ENCODE measurements at places on chromosomes 2 and 18. TPM values are rescaled to one million over a fixed set of nuclear protein-coding genes. Genes with fewer than 3 reads are reported as not detected.

- DNase-seq: no peak
These were observed 70.6 kb downstream of the COPS8 start for GRCh38 chr2:237156031-237156856.

DNA sequence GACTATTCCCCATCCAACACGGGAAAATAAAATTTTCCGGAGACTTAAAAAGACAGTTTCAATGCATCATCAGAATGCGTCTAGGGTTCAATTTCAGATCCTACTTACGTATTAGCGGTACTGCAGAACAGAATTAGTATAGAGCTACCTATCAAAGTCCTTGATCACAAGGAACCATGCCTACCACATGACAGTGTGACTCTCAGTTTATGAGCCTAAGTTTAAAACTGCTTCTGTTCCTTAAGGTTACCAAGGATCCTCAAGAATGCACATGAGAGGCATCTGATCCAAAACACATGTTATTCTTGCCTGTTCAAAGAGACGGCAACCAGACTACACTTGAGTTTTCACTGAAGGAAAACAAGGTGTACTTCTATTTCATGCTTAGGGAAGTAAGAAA is 369.7 kb downstream of the EPHA4 start:
- no peak for DNase-seq

- no peak for DNase-seq
These were observed 123.3 kb upstream of the DCC start for GRCh38 chr18:52216666-52217065.

DNA sequence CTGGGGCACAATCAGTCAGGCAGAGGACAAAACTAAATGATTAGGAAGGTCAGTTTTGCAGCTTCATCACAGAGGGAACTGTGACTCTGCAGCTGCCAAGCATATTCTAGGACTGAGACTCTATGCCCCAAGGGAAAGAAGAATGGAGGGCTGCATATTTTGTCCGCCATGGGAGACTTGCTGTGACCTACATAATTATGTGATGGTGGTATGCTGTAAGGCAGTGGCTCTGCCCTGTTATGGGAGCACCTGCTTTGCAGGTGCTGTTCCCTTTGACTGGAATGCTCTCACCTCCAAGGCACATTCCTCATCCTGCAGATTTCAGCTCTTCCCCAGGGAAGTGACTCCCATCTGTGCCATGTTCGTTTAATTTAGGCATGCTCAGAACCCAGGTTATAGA is 261.9 kb upstream of the EPHA4 start:
- no peak for DNase-seq

DNA sequence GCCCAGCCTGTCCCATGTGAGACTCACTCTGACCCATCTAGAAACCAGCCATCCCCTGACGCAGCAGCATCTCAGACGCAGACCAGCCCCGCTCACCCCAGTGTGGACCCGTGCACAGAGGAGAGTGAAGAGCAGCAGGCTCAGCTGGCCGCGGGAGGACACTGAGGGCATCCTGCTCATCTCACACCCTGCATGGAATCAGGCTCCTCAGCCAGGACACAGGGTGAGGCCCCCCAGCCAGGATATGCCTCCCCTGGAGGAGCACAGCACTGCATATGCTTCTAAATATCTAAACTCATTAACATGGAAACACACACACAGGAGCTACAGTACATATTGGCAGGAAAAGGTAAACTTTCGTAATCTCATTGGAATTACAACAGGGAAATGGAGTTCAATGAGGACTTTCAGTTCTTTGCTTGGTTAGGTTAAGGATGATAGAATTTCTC is 34.4 kb downstream of the NEMP2 start:
- DNase-seq: no peak

DNA sequence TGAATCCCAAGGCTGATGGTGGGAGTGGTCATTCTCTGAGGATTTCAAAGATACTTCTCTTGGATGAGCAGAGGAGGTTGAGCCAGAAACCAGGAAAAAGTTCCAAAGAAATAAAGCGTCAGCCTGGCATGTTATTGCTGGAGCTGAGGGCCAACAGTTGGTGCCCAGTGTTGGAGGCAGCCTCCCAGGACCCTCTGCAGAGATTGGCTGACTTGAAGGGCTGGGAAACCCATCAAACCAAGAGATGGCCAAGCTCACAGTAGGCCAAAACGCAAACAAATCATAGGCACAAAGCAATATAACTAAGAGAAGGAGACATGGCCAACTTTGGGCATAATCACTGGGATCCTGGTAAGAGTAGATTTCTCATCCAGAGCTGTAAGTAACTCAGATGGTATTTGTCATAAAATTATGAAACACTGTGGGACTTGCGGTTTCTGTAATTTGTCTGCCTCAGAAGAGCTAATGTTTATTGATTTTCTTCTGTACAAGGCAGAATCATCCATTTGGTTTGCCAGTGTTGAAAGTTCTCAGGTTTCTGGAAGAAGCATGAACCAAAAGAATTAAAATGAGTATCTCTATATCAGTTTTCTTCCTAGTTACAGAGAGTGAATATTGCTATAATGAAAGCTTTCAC is 108.3 kb downstream of the ATL2 start:
- DNase-seq: no peak

GRCh38 chr2:42754021-42754775 is 9.7 kb downstream of the OXER1 start:
- DNase-seq: no peak

- DNase-seq: no peak
These were observed 141.4 kb upstream of the LTBP1 start for GRCh38 chr2:32805104-32806095.

DNA sequence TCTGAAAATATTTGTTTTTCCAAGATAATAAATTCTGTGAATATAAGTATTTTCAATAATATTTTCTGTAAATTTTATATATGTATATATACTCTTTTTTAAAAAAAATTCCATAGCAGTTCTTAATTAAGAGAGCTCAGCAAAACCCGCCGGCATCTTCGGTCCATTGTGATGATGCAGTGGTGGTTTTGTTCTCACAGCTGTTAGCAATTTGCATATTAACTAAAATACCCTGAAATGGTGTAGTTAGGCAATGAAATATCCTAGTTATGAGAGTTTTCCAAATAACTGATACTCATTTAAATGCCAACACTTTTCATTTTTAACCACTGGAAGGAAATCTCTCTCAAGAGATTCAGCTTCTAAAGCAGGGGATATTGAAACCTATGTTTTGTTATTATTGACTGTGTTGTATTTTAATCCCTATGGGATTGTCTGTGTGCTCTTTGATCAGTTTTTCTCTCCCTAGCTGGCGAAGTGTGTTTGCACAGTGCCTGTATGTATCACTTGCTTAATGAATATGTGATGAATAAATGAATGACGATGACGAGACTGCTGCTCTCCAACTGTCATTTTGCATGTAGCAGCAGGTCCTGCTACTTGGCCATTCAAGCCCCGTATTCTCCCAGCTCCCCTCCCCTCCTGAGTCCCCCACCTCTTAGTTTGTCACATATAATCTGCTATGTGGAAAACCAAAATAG is 42.4 kb downstream of the PSMG2 start:
- DNase-seq: no peak

DNA sequence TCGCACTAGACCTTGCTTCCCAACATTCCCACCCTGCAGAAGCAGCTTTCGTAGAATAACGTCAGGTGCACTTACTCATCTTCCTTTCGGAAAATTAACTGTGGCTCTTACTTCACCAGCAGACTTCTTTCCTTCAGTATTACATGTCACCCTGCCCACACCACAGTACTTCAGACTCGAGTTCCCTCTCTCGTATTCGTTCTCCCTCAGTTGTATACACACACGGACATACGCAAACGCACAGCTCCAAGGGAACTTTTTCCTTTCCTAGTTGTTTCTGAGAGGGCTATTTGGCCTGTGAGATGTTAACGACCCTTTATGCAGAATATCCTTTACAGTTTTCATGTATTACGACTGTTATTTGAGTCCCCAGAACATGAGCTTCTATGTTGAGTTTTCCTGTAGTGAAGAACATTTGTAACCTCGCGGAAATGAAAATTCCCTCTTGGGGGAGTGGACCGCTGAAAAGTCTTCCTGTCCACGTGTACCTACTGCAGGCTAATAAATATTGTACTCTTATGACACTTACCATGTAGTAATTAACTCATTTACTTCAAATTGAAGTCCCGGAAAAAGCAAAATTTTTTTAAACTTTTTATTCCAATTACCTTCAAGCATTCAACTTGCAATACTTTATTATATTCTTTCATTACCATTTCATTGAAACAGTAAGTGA is 908 bp downstream of the ERLEC1 start:
- DNase-seq: no peak

GRCh38 chr2:210410542-210410941 is 66.0 kb downstream of the LANCL1 start:
- no peak for DNase-seq

DNA sequence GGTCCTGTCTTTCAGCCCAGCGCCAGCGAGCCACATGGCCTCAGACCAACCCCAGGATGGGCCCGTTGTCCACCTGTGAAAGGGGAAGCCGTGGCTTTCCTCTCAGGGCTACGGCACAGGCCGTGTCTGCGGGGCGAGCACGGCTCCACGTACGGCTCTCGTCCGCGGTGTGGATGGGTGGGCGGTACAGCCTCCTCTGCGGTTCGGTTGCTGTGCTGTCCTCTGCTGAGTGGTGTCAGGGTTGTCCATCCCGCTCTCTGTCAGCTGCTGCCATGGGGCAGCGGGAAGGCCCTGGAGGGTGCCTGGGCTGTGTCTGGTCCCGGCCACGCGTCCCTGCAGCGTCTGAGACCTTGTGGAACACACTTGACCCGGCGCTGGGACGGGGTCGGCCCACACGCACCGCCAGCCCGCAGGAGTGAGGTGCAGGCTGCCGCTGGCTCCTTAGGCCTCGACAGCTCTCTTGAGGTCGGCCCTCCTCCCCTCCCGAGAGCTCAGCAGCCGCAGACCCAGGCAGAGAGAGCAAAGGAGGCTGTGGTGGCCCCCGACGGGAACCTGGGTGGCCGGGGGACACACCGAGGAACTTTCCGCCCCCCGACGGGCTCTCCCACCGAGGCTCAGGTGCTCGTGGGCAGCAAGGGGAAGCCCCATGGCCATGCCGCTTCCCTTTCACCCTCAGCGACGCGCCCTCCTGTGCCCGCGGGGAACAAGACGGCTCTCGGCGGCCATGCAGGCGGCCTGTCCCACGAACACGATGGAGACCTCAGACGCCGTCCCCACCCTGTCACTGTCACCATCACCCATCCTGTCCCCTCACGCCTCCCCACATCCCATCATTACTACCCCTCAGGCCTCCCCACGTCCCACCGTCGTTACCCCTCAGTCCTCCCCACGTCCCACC is 128.7 kb downstream of the NFATC1 start:
- no peak for DNase-seq

- DNase-seq: no peak
These were observed 136.2 kb upstream of the ARHGAP28 start for GRCh38 chr18:6593142-6593885.

- no peak for DNase-seq
These were observed 52.6 kb upstream of the GALNT13 start for GRCh38 chr2:153819074-153819473.

GRCh38 chr2:162928356-162928755 is 89.8 kb upstream of the KCNH7 start:
- no peak for DNase-seq

DNA sequence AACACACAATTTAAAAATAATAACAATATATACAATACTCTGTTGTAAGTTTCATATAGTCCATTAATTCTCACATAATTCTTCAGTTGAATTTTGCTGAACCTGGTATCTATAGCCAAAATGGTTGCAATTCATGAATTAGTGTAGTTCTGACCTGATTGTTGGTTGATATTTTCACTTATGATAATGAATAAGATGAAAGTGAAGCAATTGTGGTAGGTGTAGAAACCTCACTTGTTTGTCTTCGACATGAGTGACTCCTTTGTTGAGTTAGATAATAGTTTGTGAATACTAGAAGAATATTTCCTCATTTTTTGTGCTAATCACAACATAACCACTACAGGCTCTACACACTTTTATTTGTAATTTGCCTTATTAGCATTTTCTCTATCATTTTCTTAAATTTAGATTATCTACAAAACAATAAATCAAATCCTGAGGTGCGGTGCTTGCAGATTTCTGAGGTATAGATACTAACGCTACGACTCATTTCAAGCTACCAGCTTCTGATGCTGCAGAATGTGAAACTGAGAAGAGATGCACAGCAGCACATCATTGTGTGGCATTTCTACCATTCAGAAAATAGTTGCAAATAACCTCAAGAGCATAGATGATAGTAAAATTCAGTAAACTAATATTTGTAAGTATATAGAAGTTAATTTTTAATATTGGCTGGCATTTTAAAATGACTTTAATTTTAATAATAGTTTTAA is 117.9 kb downstream of the KCNH7 start:
- no peak for DNase-seq

GRCh38 chr18:24499814-24500213 is 39.4 kb downstream of the HRH4 start:
- no peak for DNase-seq

- DNase-seq: peak; percentile 7
These were observed 72.7 kb downstream of the NYAP2 start for GRCh38 chr2:225472161-225472560.

GRCh38 chr2:68458981-68459380 is 8.1 kb downstream of the FBXO48 start:
- DNase-seq: no peak

DNA sequence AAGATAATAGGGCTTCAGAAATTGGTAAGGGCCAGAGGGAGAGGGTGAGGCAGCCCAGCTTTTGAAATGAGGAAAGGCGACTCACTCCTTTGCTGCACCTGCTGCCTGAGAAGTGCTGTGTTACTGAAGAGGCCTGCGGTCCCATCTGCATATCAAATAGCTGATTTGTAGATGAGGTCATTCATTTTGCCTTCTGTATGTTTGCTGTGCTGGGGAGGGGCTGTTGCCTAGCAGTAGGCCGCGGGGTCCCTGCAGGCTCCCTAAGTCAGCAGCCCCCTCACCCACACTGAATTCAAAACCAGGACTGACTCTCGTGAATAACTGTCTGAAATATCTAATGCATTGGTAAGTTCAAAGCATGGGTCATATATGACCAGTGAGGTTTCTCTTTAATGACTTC is 377.2 kb downstream of the SOX11 start:
- DNase-seq: peak; percentile 32

GRCh38 chr18:79828258-79828657 is 30.5 kb downstream of the KCNG2 start:
- DNase-seq: no peak

- no peak for DNase-seq
These were observed 133.0 kb downstream of the MSH2 start for GRCh38 chr2:47535996-47536395.

The AGPS gene
- 49.6 TPM for total RNA-seq

The LHCGR gene
- not detected for total RNA-seq

The AQP4 gene
- total RNA-seq: 0.09 TPM

The PLA2R1 gene
- total RNA-seq: 0.45 TPM

The CNDP1 gene
- total RNA-seq: not detected

The UGT1A8 gene
- not detected for total RNA-seq

The TCF23 gene
- 0.03 TPM for total RNA-seq

The CYP26B1 gene
- 1.2 TPM for total RNA-seq

Data from neural progenitor cell (in vitro differentiated cells).